ENCODE measurements at places on chromosomes 16 and 17.
A peak's percentile ranks its signal among the peaks of the same experiment; 100 is the strongest.

GRCh38 chr17:77037943-77038342, 102.8 kb upstream of the SEC14L1 start:
- no peak for DNase-seq

GRCh38 chr16:10296956-10297340, 88.9 kb upstream of the ATF7IP2 start:
- DNase-seq, result no peak

DNA sequence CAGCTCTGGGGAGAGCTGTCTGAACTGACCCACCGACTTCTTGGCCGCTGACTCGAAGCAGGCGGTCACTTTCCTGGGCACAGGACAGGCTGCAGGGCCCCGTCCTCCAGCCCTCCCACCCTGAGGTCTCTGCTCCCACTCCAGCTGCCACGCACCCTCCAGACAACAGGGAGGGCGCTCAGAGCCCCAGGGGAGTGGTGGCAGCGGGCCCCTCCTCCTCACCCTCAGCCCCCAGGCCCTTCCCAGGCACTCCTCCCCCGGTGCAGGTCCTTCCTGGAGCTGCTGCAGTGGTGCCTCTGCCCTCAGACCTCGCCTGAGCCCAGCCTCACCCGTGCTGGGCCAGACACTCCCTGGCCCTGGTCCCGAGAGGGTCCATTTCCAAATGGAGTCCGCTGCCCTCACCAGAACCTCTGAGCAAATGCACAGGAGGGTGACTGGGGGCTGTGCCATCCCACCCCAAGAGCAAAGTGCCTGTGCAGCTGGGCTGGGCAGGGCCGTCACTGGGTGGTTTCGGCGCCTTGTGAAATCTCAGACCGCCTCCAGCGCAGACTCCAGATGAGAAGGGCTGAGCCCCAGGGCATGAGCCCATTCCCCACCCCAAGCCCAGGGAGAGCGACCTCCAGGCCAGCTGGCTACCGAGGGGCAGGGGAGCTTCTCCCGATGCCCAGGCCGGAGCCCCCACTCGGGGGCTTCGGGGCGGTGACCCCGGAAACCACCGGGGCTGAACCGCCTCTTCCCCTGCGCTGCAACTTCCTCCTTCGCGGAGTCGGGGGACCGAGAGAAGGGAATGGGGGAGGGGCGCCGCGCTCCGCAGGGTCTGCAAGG, 717 bp downstream of the CYBA start:
- DNase-seq, result peak; percentile 66

DNA sequence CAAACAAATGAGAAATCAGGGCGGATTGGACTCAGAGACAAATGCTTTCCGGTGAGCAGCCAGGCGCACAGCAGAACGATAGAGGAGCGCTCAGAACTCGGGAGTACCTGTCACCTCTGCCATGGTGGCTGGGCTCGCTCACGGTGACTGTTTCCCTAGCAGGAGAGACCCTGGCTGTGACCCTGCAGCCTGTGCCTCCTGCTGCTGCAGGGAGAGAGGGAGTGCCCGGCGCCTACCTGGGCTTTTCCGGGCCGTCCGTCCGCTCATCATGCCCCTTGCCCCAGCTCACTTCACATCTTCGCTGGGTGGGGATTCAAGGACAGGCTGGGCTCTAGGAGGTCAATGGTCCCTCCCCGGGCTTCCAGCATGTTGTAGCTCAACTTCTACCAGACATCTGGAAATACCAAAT, 14.1 kb upstream of the DNAH17 start:
- no peak for DNase-seq

DNA sequence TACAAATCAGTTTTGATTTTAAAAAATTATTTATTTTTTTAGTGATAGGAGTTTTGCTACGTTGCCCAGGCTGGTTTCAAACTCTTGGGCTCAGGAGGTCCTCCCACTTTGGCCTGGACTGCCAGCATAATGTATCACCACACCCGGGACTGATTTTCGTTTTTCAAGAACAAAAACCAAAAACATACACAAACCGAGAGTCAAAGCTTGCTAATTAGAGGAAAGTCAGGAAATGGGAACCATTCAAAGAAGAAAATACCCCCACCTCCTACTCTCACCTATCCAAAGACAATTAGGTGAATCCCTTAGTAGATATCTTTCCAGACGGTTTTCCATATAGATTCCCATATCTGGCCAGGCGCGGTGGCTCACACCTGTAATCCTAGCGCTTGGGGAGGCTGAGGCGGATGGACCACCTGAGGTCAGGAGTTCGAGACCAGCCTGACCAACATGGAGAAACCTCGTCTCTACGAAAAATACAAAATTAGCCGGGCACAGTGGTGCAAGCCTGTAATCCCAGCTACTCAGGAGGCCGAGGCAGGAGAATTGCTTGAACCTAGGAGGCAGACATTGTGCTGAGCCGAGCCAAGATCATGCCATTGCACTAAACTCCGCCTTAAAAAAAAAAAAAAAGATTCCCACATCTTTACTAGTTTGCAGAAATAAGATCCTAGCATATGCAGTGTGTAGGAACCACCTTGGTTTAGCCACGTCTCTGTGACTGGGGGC, 883 bp upstream of the SPN start:
- no peak for DNase-seq

DNA sequence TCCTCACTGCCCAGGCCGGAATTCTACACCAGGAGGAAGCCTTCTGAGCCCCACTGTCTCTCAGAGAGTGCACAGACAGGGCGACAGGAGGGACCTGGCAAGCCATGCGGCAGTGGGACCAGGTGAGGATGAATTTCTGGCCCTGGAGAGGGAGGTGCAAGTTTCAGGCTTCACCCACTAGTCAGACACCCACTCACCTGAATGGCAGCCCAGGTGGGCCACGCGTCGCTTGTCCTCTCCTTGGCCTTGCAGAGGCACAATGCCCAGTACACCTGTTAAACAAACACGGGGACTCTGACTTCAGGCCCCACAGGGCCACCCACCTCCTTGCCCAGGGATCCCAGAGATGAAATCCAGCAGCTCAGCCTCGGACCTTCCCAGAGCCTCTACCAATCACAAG, 4.2 kb downstream of the CORO7 start:
- DNase-seq, result no peak

GRCh38 chr17:41324180-41325075, 8.9 kb upstream of the KRTAP17-1 start:
- no peak for DNase-seq

GRCh38 chr16:84726079-84726668, 26.4 kb downstream of the USP10 start:
- DNase-seq, result peak; percentile 84

DNA sequence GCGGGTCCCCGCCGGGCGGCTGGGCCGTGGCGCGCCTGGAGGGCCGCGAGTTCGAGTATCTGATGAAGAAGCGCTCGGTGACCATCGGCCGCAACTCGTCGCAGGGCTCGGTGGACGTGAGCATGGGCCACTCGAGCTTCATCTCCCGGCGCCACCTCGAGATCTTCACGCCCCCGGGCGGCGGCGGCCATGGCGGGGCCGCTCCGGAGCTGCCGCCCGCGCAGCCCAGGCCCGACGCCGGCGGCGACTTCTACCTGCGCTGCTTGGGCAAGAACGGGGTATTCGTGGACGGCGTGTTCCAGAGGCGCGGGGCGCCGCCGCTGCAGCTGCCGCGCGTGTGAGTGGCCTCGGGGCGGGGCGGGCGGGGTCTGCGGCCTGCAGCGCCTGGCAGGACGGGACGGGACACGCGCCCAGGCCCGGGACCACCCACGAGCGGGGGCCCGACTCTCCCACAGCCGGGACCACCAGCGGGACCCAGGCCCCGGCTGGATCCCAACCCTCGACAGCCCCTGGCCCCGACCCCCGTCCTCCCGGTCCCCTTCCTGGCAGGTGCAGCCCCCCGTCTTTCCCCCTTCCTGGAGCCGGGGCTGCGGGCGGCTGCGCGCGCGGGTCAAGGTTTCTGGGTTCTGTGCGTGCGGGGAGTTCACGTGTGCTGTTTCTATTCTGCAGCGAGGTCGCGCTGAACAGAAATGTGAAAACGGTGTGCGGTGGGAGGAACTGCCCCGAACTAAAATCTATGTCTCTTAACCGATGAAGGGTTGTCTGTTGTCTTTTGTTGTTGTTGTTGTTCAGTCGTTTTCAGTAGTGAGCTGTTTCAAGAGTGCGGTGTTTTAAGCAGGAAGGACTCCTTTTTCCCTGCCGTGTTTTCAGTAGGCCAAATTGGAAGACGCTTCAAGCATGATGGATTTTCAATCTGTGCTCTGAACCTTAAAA, 705 bp downstream of the FOXK2 start:
- DNase-seq, result peak; percentile 49

DNA sequence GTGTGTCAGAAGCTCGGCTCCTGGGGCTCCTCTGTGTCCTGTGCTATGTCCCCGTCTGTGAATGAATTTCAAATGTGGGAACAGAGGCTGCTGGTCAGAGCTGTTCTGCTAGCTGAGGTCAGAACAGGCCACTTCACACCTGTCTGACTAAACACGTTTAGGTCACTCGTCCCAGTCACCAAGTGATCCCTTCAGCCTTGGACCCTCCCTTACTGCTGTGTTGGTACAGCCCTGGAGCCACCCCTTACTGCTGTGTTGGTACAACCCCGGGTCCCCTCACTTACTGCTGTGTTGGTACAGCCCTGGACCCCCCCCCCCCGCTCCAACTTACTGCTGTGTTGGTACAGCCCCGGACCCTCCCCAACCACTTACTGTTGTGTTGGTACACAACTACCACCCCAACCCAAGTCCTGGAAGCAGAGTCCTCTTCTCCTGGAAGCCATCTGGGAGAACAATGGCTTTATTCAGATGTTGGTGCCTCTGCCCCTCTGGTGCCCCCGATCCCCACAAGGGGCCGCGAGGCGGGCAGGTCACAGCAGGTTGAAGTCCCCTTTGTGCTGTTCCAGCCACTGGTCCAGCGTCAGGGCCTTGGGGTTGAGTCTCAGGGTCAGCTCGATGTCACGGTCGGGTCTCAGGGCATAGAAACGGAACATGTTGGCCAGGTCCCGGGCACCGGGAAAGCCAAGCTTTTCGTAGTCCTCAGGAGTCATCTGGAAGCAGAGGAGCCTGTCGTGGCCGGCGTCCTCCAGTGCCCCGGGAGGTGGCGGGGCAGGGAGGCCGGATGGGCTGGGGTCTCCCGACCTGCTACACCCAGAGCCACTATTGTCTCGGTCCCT, 13.0 kb downstream of the NMRAL1 start:
- DNase-seq, result no peak

DNA sequence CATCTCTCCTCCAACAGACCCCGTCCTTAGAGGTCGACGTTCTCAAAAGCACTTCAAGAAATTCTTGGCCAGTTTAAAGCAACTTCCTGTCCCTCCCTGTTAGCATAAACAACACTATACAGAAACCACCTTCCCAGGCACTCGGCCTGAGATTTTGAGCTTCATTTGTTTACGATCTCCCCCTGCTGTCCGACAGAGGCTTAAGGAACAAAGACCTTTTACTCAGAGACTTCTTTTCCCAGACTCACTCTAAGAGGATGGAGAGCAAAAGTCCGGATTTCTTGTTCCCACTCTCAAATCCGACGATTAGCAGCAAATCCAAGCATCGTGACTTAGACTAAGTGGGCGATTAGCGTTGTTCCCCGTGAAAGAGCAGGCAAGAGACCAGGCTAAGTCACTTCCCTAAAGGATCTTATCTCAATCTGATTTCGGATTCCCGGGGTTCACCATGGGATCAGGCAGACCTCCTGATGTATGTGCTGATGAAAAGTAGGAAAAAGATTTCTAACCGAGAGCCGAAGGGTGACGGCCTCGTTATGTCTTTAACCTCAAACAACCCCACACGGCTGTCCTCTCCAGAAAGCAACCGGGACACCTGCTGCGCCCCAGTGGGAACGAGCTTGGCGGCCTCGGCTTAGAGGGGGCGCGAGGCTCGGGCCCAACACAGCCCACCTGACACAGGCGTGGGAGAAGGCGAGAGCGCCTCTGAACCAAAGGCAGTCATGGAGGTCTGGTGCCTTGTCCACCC, 598 bp downstream of the INPP5K start:
- DNase-seq, result peak; percentile 84

GRCh38 chr17:73316919-73317505, 5.2 kb upstream of the CDC42EP4 start:
- DNase-seq, result no peak

Measured in KBM-7 (cell line).